ENCODE measurements at places on chromosomes 3 and 15.
A peak's percentile ranks its signal among the peaks of the same experiment; 100 is the strongest.

DNA sequence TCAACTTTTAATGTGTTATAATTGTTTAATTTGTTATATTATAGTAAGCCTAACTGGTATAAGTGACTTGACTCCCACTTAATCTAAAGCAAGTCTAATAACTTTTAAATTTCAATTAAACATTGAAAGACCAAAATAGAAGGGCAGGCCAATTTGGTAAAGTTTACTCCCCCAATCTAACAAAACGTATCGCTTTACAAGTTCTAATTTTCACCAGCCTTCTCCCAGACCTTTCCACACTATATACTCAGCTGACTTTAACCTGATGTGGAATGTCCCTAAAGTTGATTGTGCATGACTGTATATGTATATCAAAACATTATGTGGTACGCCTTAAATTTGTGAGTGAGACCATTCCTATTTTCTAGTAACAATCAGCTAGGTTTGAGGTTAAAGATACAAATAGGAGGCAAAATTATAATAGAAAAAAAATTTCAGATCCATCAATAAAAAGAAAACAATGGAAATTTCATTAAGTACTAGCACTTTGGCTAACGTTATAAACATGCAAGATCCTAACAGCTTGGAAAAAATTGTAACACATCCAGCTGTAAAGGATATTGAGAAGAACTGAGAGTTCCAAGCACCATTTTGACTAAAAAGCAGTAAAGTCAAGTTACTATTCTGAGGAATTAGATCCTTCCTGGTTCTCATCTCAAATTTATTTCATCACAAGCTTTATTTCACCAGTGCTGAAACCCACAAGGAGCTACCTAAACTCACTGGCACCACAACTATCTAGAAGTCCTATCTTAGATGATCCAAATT is 199.5 kb downstream of the ERC2 start:
- DNase-seq = no peak

DNA sequence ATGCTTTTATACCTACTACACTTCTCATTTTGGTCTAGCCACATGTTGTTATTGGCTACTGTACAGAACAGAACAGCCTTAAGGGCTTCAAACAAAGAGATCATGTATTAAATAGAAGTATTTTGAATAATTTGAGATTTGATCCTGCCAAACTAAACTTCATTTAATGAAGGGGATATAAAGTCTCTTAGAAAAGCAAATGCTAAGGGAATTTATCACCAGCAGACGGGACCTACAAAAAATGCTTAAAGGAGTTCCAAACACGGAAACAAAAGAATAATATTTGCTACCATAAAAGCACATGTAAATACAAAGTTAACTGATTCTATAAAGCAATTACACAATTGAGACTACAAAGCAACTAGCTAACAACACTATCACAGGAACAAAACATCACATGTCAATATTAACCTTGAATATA is 23.6 kb upstream of the FMN1 start:
- DNase-seq = no peak

DNA sequence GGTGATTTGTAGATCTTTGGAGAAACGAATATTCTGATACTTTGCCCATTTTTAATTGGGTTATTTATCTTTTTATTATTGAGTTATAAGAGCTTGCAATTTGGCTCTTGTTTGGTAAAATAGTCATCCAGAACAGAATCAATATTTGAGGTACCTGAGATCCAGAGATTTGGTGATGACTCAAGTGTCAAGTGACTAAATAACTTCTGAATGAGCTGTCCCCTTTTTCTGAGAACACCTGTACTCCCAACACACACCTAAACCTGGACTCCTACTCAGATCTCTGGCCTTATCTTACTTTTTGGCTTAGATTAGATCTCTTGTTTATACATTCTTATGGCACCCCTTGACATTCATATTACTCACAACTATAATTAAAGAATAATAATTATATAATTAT is 3.1 kb upstream of the TRA2B start:
- DNase-seq = no peak

DNA sequence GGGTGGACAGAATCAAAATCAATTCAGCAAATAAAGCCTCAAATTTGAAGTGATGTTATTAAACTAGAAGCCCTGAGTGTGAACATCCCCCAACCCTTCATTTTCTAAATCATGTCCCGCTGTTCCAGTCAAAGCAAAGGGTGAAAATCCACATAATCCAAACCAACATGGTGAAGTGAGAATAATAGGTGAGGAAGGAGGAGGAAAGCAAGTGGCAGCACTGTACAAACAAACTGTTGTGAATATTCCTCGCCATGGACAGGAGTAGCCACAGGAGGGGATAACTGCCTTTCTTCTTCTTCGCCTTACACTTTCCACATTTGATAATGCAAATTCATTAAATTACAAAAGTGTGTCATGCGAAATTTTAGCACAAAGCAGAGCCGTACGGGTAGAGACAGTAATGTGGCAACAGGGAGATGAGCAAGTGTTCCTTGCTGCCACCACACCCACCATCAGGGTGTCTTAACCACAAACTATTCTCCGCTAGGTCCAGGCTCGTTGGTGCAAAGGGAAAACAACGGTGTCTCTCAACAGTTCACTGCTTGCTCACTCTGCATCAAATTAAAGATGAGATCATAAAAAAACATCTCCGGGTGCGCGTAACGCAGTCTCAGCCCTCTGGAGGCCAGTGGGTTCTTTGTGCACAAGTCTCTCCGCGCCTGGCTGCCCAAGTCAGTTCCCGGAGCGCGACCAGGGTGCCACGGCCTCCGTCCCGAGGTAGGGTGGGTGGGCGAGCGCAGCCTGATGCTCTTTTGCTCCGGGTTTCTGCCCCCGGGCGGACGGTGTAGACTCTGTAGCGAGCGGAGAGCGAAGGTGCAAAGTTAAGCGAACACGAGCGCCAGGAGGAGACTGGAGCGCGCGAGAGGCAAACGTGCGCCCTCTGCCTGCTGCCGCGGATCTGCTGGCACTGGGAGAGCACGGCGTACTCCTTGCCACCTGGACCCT is 6.7 kb downstream of the EPHA3 start:
- peak; percentile 32 for DNase-seq

DNA sequence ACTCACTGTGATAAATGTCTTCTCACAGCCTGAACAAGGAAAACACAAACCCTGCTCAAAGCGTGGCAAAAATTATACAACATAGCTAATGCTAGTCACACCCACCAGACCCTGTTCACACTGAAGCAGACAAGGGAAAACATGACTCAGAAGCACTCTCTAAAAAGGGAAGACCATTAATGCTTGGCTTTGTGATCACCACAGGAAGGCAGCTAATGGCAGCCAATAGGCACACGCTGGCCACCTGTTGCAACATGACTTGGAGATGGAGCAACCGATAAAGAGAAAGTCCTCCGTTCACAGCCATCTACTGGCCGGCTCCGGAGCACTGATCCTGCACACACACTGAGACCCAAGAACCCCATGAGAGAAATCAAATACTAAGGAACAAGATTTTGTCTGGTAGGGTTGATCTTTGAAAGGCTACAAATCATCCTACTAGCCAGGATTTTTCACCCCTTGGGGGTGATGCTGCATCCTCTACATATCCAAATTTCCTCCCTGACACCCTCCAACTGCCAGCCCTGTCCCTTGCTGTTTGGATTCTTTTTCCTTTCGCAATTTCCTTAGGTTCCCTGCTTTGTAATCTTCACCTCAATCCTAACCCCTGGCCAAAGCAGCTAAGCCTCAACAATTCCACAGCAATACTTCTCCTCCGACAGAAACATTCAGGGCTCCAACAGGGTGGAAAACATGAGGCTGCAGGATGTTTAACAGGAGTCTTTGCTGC is 3.2 kb downstream of the ZXDC start:
- peak; percentile 20 for DNase-seq

- no peak for DNase-seq
Measured at GRCh38 chr15:59456114-59456513, 18.1 kb downstream of the FAM81A start.

DNA sequence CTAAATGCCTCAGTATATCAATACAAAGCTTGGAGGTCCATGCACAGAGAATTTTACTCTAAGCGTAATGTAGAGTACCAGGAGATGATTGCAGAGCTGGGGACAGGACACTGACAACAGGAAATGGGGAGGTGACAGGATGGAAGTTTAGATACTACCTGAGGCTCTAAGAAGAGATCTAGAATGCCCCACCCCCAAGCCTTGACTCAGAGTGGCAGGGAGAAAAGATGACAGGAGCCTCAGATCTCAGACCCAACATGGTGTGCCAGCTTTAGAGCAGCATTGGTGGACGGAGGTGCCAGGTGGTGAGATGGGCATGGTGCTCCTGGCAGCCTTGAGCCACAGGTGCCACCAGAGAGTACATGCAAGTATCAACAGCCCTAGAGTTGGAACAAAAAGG is 62.5 kb downstream of the LYZL4 start:
- DNase-seq = no peak
